ENCODE measurements at places on chromosomes 3 and 15.
A peak's percentile ranks its signal among the peaks of the same experiment; 100 is the strongest.

- no peak for DNase-seq
Measured at GRCh38 chr15:67746022-67746421, 79.3 kb upstream of the SKOR1 start.

DNA sequence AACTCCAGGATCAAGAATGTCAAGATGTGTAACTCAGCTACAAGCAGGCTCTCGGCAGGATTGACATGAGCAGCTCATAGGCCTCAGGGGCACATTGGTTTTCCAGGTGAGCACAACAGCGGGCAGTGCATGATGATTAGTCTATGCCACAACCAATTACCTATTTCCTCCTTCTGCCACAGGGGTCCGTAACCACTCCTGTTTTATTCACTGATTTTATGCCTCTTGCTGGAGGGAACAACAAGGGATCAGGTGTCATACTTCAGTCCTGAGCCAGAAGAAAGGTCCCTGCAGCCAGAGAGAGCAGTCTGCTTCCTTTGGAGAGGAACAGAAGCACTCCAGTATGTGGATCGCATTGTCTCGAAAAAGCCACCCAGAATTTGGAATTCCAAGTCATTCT, 35.1 kb upstream of the PTPRG start:
- no peak for DNase-seq

DNA sequence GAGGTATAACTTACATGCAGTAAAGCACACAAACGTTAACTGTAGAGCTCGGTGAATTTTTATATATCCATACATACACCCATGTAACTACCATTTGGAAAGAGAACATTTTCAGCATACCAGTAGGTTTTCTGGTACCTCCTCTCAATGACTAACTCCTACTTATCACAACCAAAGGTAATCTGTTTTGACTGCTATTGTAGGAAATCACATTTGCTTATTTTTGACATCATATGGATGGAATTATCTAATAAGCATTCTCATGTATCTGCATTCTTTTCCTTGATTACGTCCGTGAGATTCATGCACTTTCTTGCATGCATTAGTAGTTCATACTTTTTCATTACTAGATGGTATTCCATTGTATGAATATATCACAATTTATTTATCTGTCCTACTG, 76.8 kb downstream of the CSNK1G1 start:
- no peak for DNase-seq

DNA sequence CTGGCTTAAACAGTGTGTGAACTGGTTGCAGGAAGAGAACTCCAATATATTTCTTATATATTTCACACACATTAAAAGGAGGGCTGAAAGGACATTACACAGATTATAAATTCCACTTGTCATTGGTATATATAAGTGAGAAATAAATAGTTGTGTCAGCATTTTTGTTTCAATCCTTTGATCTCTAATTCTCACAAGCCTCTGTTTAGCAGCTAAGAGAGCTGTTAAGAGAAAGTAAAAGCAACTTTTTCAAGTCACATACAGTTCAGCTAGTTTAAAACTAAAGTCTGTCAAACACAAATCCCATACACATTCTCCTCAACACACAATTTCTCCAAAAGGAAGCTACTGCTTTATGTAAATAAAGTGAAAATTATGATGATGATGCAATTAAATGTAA, 70.5 kb upstream of the CCDC39 start:
- no peak for DNase-seq

DNA sequence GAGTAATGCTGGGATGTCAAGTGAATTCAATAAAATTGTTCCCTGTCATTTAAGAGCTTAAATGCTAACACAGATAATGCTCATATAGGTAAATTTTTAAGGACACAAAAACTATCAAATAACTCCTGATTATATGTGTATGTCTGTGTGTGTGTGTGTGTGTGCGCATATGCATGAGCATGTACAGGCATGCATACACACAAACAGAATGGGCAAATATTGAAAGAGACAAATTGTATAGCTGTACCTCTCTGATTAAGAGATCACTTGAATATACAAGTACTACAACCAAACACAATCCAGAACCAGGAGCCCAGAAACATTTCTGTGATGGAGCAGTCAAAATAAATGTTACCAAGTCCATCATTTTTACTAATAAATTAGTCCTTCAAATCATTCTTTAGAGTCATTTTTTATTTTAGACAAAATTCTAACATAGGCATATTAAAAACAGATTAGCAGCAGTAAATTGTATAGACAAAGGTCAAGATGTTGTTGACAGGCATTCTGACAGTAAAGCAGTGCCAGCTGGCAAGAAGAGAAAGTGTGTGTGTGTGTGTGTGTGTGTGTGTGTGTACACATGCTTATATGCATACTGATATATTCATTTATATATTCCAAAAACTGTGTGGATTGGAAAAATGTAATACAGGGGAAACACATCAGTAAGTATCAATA, 145.3 kb downstream of the CD47 start:
- DNase-seq = no peak

DNA sequence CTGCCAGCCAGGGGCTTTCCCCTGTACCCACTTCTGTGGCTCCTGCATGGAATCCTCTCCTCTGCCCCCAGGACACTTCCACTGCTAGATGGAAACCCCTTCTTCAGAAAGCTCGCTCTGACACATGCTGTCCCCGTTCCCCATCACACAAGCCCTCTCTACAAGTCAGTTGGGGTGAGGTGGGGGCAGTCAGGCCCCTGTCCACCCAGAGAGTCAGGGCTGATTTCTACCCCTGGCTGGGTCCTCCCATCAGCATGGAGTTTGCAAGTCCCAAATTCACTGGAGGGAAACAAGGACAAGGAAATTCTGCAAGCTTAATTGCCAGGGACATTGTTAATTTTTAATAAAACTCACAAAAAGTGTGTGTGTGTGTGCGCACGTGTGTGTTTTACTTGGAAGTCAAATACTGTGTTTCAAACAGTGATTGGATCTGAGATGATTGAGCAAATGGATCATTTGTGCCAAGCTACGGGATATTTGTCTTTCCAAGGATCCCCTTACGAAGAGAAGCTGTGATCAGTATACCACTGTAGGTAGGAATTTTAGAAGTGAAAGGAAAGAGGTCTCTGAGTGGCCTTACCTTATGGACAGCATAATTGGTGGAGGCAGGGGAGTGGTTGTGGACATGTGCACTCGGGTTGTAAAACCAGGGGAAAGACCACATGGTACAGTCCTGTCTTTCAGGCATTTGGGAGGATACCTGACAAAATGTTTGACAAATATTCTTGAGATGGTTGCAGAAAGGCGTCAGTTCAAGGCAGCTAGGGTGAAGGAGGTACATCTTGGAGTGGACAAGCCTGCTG, 1.5 kb upstream of the AMOTL2 start:
- DNase-seq = no peak

GRCh38 chr3:126153695-126154360, 26.6 kb downstream of the ALDH1L1 start:
- DNase-seq = no peak

GRCh38 chr3:148147903-148148302, 549.8 kb upstream of the AGTR1 start:
- no peak for DNase-seq

- DNase-seq = no peak
Measured at GRCh38 chr15:80816049-80816653, 37.0 kb downstream of the CEMIP start.

- DNase-seq = no peak
Measured at GRCh38 chr3:127296166-127296565, 8.3 kb upstream of the PRR20G start.

DNA sequence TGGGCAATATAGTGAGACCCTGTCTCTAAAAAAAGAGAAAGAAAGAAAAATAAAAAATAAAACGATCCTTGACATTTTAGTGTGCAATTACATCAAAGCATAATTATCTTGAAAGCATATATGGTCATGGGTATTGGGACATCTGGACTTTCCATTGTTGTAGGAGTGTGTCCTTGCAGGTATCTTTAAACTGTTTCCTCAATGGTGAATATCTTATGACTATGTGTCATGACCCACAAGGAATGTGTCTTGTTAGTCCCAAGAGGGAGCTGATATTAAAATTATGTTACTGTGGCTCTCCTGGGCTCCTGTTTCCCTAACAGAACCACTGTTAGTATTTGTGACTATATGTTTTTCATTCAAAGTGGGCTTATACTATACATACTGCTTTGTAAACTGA, 26.6 kb downstream of the EIF1B start:
- no peak for DNase-seq

DNA sequence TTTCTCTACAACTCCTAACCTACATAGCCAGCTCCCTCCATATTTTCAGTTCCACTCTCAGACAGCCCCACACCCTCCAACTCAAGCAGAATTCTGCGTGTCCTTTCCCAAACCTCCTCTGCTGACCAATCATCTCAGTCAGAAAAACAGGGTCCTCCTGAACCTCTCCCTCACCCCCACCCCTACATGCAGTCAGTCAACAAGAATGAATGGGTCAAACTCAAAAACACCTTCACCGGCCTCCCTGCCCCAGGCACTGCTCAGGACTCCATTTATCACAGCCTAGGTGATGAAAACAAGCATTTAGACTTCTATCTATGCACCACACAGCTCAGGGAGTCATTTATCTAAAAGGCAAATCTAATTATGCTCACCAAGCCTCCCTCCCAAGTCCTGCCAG, 32.4 kb downstream of the MYL3 start:
- no peak for DNase-seq

DNA sequence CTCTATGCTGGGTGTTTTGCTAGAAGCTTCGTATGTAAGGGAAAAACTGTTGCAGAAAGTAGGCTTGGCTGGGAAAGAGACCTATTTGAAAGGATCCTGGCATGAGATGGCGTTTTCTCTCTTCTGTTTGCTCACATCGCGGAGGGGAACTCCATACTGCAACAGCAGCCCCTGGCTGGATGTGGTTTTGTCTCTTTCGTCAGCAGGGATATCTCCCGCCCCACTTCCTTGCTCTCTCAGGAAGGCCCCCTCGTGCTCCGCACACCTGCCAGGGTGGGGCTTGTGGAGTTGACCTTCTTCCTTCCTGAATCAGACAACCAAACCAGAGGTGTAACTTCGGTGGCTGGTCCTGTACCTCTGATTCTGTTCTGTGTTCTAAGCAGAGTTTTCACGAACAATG, 26.4 kb upstream of the MYZAP start:
- DNase-seq = peak; percentile 10

GRCh38 chr3:52119099-52119498, 35.1 kb downstream of the POC1A start:
- DNase-seq = no peak

DNA sequence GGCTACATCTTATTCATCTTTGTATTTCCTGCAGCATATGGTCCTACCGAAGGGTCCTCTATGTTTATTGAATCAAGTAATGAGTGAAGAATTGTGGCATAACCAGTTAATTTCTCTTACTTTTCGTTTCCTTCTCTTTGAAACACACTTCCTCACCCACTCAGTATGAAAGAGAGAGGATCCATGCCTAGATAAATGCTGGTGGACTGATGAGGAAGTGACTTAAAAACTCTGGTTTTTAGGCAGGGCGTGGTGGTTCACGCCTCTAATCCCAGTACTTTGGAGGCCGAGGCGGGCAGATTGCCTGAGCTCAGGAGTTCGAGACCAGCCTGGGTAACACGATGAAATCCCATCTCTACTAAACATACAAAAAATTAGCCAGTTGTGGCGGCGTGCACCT, 2.2 kb upstream of the MB21D2 start:
- no peak for DNase-seq

DNA sequence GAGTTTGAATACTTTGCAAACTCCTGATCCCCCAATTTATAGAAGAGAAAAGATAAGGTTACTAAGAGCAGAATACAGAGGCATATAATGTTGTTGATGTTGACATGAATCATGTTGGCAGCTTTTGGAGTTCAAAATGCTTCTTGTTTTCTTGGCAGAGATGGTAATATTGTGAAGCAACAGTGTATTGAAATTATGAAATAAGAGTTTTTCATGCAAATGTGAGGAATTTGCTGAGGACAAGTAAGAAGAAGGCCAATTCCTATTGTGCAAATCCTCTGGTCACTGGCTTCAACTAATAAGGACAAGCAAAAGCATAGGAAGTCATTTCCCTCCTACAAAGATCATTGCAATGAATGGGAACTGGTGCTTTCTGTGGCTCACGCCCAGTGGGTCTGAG, 126.9 kb upstream of the CHL1 start:
- no peak for DNase-seq

DNA sequence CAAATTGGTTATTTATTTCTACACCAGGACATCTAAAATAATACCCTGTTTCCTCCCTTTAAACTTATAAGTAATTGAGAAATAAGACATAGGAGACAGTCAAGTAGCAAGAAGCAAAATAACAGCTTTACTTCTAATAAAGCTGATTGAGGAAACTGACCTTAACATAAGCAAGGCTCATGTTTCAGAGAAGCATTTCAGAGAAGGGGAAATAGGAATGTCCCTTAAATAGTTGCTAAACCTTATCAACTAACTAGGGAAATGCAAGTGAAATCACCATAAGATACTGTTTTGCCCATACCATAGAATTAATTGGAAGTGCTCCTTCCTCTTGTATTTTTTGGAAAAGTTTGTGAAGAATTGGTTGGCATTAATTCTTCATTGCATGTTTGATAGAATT, 84.9 kb downstream of the B3GALNT1 start:
- DNase-seq = no peak

Data from activated T-cell treated with anti-CD3 and anti-CD28 coated beads for 1 hour (primary cell).